ENCODE measurements at places on chromosomes 7 and 10. TPM values are rescaled to one million over a fixed set of nuclear protein-coding genes. Genes with fewer than 3 reads are reported as not detected.

ATOH7 gene
- total RNA-seq, result not detected

EVX1 gene
- not detected for total RNA-seq

FXYD4 gene
- not detected for total RNA-seq

CYP2W1 gene
- total RNA-seq, result not detected

GPR15LG gene
- not detected for total RNA-seq

Measured in endothelial cell of umbilical vein (primary cell).